ENCODE measurements at places on chromosomes 2 and 18.

DNA sequence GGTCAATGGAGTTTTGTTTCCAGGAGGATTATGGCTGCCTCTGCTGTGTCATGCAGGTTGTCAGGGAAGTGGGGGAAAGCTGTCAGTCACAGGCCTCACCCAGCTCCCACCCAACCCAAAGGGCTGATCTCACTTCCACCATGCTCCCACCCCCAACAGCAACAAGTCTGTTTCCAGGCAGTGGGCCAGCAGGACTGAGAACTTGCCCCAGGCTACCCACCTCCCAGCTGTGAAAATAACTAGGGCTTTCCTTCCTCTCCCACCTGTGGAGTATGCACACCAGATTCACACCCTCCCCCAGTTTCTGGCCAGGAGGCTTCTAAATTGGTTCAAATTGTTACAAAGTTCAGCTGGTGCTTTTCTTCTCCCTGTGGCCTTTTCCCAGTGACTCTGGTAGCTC lies 95.6 kb upstream of the ACVR1 start:
- no peak for ATAC-seq

DNA sequence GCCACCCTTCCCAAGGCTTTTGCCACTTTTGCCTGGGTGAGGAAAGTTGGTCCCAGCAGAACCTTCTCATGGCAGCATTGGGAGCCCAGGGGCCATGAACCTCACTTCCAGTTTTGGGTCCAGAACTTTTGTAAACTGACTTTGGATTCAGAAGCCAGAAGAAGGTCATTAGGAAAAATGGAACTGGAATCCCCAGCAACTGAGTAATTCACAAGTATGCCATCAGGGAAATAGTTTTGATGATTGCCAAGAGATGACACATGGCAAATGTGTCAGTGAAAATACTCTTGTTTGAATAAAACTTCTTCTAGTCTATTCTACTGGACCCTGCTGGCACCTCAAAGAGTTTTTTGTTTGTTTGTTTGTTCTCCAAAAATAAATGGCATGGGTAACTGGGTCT lies 203.7 kb downstream of the SETBP1 start:
- no peak for ATAC-seq

DNA sequence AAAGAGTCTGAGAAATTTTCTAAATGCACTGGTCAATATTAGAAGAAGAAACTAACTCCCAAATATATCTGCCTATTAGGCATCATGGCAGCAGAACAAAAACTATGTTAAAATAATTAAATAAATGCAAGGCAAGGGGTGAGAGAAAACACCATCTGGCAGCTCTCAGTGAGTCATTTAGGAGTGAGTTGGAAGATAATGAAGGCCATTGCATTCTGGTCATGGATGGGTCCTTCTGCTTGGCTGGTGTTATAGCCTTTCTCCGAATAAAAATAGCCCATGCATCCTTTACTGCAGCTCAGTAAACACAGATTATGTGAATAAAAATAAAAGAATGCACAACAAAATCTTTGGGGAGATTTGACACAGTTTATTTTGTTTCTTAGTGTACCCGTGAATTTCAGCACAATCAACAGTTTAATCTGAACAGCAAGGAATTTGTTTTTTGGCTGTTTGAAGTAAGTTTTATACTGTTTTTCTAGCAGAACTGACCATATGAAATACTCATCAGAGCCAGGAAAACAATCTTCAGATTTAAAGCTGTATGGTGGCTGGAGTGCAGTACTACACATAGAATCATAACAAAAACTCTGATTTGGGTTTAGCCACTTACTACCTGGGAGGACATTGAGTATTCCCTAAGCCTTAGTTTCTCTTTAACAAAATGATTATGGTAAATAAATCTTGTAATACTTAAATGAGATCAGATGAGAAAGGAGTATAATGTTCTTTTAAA lies 225.1 kb upstream of the ITGA4 start:
- ATAC-seq: no peak

GRCh38 chr18:1296237-1296636 lies 391.6 kb downstream of the ADCYAP1 start:
- ATAC-seq: no peak

DNA sequence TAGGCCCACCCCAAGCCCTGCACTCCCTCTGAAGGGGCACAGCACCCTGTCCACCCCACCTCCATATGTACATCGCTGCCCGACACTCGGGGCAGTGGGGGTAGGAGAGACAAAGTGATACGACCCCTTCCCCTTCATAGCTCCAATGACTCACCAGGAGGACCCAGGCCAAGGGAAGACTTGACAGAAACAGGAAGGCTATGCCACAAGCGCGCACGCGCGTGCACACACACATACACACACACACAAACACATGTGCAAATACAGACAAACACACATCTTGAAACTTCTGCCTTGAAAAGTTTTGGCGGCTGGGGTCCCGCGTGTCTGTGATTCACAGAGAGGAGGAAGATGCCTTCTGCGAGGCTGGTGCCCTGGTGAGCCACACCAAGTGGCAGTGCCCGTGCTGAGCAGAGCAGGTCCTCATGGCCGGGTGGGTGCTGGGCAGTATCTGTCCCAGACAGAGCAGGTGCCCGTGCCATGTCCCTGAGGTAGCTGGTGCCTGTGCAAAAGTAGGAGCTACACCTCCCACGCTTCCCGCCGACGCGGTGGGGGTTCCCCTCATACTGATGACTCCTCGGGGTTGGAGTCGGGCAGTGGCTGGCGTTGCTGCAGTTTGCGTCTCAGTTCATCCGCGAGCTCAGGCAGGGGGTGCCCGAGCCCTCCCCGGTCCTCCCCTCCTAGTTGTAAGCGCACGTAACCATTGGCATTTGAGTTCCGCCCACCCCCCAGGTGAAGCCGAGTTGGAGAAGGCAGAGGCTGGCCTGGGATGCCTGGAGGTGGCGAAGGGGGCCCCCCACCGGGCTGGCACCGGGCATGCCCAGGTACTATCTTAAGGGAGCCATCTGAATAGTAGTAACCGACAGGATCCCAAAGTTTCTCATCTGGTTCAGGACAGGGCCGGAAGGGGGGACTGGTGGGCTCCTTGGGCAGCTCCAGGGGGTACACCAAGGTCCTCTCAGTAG lies 2.5 kb upstream of the ANKRD39 start:
- no peak for ATAC-seq

DNA sequence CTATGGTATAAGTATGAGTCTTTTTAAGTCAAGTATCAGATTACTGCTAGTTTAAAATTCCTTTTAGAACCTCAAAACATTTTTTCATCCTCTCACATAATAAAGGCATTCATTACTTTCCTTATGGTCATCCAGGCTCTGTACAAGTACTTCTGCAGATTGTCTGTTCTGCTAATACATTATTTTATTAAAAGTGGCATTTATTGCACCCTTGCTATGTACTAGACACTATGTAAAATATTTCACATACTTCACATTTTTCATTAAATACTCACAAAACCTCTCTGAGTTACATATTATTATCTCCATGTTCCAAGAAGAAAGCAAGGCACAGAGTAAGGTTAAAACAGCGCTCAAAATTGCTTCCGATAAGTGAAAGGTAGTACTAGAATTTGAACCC lies 84.1 kb downstream of the RAPH1 start:
- no peak for ATAC-seq

DNA sequence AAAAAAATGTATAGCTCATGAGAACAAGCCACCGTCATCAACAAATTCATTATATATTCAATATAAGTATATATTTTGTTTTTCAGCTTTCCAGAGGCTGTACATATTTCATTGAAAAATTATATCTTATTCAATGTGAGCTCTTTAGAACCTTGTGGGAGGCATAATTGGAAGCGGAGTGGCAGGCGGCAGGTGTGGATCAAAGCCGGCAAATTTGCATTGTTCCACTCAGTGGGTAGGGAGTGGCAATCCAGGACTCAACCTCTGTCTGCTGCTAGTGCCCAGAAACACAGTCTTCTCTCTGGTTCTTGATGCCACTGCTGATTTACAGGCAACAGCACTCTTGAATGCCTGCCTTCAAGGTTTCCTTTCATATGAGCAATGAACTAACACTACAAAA lies 46.9 kb downstream of the GCA start:
- no peak for ATAC-seq

DNA sequence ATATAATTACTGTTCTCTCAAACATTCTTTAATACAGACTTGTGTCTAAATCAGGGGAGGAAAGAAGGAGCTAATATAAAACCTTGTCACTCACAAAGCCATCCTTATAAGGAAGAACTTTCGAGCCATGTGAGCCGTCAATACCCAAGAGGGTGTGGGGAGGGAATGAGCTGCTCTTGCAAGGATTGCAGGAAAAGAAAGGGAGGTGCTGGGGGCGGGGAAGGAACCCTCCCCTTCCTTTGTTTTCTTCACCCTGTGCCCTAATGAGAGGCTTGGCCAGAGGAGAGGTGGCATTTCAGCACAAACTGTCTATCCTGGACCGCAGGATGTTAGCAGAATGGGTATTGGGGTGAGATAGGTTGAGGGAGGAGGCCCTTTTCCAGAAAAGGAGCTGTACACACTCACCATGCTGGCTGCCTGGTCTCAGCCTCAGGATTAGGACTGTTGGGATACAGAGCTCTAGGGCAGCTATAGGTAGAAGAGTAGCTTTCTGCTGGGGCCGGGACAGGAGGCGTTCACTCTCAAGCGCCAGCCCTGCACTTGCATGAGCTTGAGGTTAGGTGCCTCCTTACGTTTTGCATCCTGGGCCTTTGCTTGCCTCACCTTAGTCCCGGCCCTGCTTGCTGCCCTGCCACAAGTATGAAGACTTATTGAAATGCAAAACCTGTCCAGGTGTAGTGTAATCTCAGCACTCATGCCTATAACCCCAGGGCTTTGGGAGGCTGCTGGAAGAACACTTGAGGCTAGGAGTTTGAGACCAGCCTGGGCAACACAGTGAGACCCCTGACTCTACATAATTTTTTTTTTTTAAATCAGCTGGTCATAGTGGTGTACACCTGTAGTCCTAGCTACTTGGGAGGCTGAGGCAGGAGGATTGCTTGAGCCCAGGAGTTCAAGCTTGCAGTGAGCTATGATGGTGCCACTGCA lies 190.5 kb downstream of the LOXHD1 start:
- ATAC-seq: no peak

DNA sequence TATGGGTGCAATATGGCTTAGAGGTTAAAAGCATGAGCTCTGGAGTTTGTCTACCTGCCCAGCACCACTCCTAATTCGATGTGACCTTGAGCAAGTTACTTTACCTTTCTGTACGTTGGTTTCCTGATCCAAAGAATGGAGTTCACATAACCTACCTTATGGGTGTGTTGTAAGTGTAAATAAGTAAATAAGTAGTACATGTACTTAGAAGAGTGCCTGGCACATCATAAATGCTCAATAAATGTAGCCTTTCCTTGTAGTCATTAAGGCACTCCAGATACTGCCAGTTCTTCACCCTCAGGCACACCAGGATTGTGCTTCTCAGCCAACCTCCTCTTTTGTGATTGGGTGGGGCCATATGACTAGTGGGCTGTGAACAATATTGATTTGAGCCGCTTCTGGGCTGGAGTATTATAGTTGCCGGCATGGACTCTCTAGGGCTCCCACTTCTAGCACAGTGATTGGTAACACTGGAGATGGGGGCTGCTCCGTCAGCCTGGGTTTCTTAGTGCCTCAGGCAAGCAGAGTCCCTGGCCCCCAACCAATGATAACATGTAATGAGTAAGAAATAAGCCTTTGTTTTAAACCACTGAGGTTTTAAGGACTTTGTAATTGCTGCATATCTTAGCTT lies 101.7 kb upstream of the NOSTRIN start:
- ATAC-seq: no peak

DNA sequence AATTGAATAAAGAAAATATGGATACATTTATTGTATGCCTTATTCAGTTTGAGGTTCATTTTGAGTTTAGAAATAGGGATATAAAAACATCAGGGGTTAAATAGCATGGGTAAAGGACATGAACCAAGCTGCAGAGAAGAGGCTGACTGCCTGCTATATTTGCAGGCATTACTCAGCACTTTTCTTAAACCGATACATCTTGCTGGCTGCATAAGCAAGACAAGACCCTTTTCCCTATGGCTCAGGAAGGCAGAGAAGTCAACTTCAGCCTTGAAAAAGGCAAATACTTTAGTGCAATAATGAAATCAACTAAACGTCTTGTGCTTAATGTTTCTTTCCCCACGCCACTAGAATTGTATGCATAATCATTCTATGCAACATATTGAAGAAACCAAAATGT lies 36.4 kb downstream of the SCN1A start:
- no peak for ATAC-seq

- peak; percentile 22 for ATAC-seq
Measured at GRCh38 chr2:20465716-20466394, 19.0 kb downstream of the RHOB start.

DNA sequence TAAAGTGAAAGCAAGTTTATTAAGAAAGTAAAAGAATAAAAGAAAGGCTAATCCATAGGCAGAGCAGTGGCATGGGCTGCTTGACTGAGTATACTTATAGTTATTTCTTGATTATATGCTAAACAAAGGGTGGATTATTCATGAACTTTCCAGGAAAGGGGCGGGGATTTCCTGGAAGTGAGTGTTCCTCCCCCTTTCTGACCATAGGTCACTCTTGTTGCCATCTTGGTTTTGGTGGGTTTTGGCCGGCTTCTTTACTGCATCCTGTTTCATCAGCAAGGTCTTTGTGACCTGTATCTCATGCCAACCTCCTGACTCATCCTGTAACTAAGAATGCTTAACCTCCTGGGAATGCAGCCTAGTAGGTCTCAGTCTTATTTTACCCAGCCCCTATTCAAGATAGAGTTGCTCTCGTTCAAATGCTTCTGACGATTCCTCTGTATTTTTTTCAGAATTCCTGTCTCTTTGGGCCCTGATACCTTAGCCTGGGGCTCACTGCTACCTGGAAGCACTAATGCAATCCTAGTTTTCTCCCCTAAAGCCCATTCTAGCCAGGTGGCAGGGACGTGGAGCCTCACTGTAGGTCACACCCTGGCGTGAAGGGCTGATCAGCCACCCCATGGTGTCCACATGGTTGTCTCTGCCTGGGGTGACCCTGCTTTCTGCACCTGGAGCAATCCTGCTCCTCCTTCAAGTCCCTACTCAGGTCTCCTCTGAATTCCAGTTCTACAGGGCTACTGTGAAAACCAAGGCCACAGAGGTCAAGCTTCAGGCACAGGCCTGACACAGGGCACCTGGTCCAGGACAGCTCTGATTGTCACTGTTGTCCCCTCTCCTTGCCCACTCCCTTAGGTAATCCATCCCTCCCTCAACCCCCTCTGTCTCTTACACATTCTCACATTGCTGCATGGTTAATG lies 6.0 kb upstream of the SLC35F6 start:
- peak; percentile 75 for ATAC-seq

DNA sequence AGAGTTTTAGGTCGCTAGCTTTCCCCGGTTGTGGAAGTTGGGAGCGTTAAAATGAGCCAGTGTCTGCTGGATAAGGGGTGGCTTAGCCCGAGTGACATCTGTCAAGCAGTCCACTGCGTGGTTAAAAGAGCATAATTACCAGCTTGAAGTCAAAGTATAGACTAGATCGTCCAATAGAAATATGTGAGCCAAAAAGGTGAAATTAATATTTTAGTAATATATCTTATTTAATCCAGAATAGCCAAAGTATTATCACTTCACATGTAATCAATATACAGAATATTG lies 654 bp downstream of the COMMD1 start:
- ATAC-seq: no peak

DNA sequence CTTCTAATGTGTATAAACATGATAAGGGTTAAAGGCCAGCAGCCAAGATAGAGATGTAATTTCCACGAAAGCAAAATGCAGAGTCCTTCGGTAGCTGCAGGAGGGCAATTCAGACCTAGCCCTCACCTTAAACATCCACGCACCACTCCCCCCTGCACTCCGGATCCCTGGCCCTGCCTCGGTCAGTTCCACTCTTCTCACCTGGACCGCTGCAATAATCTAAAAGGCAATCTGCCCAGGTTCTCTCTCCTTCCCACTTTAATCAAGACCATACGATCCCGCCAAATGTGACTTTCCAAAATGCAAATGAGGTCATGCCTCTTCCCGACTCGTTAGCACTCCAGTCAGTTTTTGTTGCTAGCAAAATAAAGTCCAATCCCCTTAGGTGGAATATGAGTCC lies 485.2 kb downstream of the EIPR1 start:
- no peak for ATAC-seq

Data from gastroesophageal sphincter (tissue), 4 donors.